ENCODE measurements at places on chromosomes 5 and 9.

DNA sequence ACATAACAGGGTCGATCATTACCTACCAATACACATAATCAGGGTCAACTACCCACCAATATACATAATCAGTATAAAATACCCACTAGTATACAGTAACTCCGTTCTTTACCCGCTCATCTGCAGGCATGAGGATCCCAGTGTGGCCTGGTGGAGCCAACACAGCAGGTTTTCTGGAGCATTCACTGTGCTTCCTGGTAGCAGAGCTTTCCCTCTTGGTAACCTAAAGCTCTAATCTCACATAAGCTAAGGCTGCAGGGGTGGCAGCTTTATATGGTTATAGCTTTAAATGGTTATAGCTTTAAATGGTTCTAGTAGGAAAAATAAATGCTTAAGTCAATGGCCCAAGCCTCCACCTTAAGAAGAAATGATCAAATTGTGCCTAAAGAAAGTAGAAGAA, 11.9 kb downstream of the LCN1 start:
- no peak for DNase-seq

- DNase-seq: no peak
These were observed 18.1 kb downstream of the YTHDC2 start for GRCh38 chr5:113531481-113532159.

DNA sequence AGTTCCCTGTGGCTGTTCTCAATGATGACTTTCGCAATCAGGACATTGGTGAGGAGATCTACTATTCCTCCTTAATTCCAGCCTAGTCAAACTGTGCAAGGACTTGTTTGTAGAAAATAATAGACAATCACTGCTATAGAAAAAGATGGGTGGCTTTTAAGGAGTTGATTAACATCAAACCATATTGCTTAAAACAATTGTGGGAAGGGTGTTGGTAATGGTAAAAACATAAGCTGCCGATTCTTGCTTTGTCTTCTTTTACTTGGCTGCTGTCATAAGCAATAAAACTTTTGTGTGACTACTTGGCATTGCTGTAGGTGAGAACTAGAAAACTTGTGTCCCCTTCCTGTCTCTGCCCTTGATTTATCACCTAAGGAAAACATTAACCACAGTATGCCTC, 561.2 kb upstream of the SEMA6A start:
- DNase-seq: no peak

GRCh38 chr5:127184851-127185250, 105.7 kb upstream of the MEGF10 start:
- DNase-seq: no peak

DNA sequence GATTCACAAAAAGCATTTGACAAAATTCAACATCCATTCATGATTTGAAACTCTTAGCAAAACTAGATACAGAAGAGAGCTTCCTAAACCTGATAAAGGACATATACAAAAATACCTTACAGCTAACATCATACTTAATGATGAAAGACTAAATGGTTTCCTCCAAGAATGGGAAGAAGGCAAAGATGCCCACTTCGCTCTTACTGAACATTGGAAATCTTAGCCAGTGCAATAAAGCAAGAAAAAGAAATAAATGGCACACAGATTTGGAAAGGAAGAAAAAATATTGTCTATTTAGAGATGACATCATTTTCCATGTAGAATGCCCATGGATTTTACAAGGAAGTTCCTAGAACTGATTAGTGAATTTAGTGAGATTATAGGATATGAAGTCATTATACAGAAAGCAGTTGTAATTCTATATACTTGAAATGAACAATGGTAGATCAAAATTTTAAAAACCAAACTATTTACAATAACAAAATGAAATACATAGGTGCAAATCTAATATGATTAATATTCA, 64.4 kb downstream of the NAA35 start:
- DNase-seq: no peak

DNA sequence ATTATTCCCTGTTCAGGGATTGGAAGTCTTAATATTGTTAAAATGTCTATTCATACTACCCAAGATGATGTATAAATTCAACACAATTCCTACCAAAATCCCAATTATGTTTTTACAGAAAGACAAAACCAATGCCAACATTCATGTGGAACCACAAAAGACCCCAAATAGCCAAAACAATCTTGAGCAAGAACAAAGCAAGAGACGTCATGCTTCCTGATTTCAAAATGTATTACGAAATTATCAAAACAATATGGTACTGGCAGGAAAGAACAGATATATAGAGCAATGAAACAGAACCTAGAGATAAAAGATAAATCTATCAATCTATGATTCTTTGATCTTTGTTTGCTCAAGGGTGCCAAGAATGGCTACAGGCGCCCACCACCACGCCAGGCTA, 237.9 kb downstream of the TAF11L14 start:
- no peak for DNase-seq

DNA sequence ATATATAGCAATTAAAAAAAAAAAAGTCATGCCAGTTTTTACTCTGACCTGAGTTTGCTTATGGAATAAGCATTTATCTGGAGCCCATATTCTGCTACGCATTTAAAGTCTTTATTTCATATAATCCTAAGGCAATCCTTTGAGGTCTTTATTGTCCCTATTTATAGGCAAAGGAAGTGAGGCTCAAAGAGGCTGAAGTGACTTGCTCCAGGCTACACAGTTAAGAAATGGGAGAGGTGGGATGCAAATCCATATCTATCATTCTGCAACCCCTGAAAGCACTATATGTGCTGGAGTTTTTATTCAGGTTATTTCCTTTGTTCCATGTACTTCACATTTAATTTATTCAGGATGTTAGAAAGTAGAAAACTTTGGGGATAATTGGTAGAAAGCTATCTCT, 12.1 kb downstream of the KDM3B start:
- DNase-seq: no peak

GRCh38 chr9:14831661-14832060, 78.6 kb downstream of the FREM1 start:
- DNase-seq: no peak

DNA sequence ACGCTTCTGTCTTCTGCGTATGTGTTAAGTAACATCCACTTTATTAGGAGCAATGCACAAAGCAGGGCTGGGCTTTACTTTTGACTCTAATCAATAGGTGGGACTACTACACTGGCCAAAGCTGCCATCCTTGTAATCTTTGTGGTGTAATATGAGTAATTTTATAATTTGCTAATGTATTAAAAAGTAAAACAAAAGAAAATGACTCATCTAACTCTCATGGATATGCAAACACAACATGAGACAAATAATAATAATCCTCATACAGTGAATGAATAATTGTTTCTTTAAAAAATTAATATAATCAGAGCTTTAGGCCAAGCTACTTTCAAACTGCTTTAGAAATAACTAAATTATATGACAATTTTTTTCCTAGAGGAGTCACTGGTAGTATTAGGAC, 90.7 kb downstream of the NR3C1 start:
- no peak for DNase-seq

- DNase-seq: no peak
These were observed 97.2 kb upstream of the SARDH start for GRCh38 chr9:133835262-133835901.

- no peak for DNase-seq
These were observed 533.3 kb downstream of the ACTL7B start for GRCh38 chr9:108322326-108323098.

DNA sequence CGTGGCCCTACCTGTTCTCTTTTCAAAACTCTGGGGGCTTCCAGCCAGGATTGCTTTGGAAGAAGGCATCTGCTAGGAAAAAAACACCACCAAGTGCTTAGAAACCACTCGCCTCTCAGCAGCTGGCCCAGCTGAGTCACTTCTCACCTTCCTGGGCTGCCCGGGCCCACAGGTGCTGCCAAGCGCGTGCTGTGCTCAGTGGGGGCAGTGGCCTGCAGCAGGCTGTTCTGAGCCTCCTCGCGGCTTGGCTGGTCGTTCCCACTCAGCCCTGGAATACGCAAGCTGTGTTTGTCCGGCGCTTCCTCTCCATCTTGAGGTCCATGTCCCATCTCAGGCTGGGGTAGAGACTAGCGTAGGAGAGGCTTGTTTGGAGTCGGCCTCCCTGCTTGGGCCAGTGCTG, 102.5 kb upstream of the FCN2 start:
- DNase-seq: no peak

GRCh38 chr9:135945969-135946368, 15.2 kb downstream of the UBAC1 start:
- no peak for DNase-seq

DNA sequence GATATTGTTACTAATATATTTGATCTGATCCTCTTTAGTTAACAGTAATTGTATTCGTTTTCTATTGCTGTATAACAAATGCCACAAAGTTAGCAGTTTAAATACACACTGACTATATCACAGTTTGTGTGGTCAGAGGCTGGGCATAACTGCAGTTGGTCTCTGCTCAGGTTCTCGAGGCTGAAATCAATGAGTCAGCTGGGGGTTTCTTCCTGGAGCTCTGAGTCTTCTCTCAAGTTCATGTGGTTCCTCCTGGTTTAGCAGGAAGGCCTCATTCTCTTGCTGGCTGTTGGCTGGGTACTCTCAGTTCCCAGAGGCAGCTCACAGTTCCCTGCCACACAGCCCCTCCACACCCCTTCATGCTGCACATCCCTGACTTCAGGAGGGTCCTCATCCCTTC, 20.7 kb downstream of the COL23A1 start:
- DNase-seq: no peak

- no peak for DNase-seq
These were observed 374.2 kb downstream of the MAN2A1 start for GRCh38 chr5:110063640-110064602.

DNA sequence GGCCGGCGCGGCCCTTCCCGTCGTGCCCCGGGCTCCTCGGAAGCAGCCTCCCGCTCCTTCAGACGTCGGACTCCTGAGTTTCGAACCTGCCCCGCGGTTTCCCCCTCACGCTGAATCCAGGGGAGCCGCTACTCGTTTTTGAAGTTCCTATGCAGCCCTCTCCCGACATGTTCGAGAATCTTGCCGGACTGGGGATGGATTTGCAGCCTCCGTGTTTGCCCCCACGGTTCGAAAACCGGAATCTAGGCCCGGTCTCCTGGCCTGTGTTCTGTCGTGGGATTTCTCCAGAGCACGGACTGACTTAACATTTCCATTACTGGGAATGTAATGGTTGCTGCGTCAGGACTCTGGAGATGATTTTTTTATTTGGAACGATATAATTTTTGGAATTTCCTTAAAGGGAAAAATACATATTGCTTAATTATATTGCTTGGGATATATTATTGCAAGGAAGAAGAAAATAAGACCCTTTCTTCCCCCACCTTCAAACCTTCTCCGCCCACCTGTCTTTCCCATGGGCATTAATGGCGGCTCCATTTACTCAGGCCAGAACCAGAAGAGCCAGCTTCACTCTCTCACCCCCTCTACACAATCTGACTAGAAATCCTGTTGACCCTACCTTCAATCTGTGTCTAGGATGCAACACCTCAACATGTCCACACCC, 8.5 kb upstream of the MGAT1 start:
- DNase-seq: no peak

GRCh38 chr5:83494666-83495065, 23.1 kb downstream of the VCAN start:
- no peak for DNase-seq

DNA sequence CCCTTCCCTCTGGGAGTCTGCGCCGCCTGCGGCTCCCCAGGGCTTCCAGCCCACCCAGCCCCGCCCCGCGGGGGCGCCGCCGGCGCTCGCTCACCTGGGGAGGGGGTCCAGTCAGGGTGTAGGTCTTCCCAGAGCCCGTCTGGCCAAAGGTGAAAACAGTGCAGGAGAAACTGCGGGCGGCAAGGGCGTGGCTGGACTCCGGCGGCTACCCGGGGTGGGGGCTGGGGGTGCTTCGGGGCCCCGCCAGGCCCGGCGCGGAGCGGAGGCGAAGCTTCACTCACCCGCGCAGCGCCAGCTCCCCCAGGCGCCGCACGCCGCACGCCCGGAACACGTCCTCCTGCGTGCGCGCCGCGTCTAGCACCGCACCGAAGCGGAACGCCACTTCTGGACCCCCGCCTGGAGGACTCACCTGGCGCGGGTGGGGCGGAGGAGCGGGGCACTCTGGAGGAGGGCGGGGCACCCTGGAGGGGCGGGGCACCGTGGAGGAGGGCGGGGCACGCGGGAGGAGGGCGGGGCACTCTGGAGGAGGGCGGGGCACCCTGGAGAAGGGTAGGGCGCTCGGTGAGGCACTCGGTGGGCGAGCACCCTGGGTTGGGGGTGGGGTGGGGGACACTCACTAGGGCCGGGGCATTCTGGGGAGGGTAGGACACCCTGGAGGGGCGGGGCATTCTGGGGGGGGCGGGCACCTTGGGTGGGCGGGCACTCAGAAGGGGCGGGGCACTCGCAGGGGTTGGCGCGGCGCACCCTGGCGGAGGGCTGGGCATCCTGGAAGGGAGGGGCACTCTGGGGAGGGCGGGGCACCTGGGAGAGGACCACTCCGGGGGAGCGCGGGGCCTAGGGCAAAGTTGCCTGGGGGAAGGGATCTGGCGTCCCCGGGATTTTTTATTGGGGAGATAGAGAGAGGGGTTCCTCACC, 814 bp downstream of the KIF12 start:
- peak; percentile 89 for DNase-seq

- peak; percentile 97 for DNase-seq
These were observed at the start of gene SEMA6A for GRCh38 chr5:116574367-116575325. TSS of gene SEMA6A (minus strand) at chr5:116574823. CDS start at chr5:116504944, 69,879 bp downstream.

Measured in WTC11 (cell line).